Tibial artery (tissue), 4 donors: ENCODE measurements at places on chromosomes 6 and 20.

DNA sequence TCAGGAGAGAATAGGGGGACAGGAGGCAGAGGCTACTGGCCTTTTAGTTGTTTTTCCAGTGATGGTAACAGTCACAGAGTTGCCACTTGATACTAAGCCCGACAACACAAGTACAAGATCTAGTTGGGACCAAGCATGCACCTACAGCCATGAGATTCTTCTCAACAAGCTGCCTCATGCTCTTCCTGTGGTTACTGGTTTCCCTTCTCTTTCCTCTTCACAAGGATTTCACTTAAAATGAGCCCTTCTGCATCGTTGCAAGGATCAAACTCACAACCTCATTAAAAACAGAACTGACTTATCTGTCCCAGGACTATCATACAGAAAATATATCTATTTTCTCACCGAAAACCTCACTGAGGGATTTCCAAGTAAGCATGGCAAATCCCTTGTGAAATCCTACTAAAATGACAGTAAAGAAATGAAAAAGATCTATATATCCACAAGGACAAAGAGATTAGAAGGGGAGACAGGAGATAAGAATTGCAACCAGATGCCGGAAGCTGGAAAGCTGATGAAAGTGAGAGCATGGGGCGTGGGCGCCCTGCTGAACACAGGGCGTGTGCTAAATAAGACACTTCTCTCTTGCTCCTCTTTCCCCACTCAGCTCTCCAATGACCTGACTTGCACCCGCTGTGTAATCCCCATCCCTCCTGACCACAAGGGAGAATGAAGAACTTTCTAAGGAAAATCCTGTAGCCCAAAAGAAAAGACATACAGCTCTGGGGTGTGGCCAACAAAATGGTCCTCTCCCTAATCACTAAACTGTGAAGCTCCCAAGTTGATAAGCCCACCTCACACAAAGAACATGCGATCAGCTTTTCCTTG, 13.4 kb downstream of the MTFR2 start:
- no peak for DNase-seq

- no peak for DNase-seq
Measured at GRCh38 chr6:125658759-125659431, 90.5 kb upstream of the HEY2 start.

DNA sequence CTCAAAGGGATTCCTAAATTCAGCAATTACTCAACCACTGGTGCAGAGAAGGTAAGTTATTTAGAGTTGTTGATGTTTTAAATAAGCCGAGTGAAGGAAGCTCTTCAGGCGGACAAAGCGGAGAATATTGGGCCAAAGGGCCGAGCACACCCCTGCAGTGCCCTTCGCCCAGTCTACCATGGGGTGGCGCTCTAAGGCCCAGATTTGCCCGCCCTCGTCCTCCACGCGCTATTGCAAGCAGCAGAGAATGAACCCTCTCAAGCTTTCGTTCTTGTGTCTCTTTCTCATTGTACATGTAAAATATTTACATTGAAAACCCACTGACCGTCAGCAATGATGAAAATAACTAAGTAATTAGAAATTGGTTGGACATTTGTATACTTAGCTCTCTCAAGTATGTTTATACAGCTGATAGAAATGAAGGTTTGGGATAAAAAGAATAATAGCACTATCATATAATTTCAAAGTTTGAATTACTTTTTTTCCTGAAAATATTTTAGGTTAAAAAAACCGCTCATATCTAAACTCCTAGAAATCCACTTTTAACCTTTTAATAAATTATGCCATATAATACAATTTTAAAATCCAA, 195.0 kb upstream of the CEP162 start:
- peak; percentile 33 for DNase-seq

DNA sequence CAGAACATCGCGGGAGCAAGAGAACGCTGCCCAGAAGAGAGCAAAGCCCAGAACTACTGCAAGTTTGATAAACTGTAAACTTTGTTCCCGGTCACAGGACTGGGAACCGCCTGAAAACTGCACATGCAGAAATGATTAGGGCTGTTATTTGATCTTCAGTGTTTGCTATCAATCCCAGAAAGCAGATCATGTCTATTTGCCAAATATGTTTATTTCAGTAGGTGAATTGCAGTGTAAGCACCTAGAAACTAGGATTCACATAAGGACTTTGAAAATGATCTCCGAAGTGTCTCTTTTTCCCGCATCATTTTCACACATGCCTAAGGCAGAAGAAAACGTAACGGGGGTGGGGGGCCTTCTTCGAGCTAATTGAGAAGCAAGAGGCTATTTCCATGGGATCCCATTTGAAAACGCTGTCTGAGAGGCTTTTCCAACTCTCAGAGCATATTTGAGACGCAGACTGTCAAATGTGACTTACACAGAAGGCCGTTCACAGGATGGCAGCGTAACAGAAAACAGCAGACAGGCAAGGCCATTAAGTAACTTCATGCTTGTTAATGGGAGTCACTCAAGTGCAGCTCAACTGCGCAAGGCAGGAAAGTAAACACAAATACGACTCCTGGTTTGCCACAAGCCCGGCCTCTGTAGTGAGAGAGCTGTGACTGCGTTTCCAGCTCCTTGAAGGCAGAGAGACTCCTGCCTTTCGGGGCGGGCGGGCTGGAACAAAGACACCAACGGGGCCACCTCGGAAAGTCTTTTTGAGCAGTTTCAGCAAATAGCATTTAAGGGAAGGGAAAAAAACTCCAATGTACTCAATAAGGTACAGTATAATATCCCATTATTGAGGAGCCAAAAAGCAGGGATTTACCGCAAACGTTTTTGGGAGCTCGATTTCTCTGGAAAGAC, 144.7 kb upstream of the ZNF217 start:
- peak; percentile 41 for DNase-seq

- DNase-seq, result no peak
Measured at GRCh38 chr20:61556111-61556510, 304.1 kb downstream of the CDH4 start.

- DNase-seq, result no peak
Measured at GRCh38 chr6:168860341-168860740, 393.3 kb downstream of the THBS2 start.

- no peak for DNase-seq
Measured at GRCh38 chr6:28353356-28353755, 3.6 kb downstream of the ZKSCAN3 start.

DNA sequence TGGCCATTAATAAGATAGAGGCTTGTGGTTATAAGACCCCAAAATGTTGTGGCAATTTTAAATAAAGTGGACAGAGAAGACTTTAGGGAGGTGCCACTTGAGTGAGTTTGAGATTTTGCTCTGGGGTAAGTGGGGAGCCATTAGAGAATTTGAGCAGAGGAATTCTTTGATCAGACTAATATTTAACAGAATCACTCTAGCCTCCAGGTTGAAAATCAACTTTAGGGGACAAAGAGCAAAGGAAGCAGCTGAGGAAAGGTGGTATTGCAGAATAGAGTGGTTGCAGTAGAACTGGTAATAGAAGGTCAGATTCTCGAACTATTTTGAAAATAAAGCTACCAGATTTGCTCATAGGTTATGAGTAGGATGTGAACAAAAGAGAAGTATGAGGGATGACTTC, 50.7 kb upstream of the RNF146 start:
- no peak for DNase-seq

DNA sequence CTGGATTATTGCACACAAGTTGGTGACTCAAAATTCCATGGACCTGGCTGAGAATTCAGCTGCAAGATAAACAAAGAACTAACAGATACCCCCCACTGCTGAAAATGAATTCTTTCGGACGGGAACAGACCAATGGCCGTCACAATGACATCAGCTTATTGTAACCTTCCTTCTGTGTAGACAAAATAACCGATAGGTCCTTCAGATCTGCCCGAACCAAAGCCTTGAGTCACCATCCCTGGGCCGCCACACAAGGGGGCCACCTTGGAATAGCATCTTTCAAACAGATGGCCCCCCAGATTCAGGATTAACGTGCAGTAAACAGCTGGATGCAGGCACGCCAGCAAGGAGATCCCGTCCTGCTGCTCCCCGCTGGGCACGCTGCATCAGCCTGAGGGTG, 214.0 kb upstream of the EXOC2 start:
- DNase-seq, result no peak

- no peak for DNase-seq
Measured at GRCh38 chr6:142361779-142362750, 60.3 kb downstream of the ADGRG6 start.
